Caki2 (cell line): ENCODE measurements at places on chromosomes 2 and 18. TPM values are rescaled to one million over a fixed set of nuclear protein-coding genes. Genes with fewer than 3 reads are reported as not detected.

Gene ASAP2
- 33.8 and 34.8 TPM in 2 replicates for total RNA-seq

Gene PDE1A
- not detected in 2 replicates for total RNA-seq

DNA sequence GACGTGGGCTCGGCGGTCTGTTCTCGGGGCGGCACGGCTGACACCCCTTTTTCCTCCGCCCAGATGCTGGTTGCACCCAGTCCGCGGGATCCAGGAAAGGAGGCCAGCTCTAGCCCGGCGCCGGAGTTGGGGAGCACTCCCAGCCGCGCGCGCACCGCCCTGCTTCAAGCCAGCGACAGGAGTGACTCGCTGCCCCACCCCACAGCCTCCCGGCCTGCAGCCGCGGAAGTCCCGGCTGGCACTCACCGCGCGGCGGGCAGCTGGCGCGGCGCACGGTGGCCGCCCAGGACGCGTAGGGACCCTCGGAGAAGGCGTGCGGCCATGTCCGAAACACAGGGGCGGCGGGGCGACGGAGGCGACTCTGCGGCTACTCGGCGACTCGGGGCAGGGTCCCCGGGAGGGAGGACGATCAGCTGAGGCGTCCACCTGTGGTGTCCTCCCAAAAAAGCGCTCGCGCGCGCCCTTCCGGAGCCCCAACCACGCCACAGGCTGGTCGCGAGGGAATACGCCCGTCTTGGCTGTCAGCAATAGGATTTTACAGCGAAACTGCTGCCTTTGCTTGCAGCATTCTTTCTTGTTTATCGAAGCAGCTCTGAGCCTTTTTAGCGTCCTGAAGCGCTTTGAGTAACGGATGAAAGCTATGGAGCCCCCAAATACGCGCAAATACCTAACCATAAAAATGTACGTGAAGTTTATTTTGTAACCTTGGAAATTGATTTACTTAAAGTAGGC lies at the start of gene ACADL:
Gene ACADL, minus strand, starts transcription at position 507 of the 732 bp plus-strand sequence. Its CDS starts 184 bp downstream, at position 323.
- peak; percentile 32 for DNase-seq

DNA sequence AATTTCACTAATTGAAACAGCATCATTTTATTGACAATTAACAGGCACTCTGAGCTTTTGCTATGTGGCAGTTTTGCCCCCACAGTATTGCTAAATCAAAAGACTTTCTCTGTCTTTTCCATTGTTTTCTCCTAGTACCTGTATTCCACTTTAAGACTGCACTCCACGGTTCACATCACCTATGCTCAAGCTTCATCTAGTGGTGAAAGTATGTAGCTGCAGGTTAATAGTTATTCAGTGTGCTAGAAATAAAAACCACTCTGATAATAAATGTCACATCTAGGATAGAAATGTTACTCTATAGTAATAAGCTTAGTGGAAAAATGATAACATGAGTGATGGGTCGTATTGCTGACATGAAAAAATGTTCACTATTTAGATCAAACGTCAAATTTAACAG lies 24.6 kb downstream of the ARL6IP6 start:
- DNase-seq, result peak; percentile 14

DNA sequence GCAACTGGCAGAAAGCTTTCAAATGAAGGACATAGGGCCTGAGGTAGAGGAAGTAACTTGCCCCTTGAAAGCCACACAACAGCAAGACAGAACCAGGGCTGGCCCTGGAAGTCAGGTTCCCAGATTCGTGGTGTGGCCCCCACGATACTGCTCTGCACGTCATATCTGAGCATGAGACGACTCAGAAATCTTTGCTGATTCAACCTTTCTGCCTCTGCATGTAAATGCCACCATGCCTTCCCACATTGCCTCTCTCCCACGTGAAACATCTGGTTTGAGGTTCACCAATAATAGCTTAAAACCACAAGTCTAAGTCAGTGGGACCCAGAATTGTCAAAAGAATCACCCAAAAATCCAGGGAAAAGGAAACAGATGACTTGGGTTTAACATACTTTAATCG lies 214.0 kb upstream of the TRIB2 start:
- DNase-seq, result no peak
